ENCODE measurements at places on chromosomes 3 and 15.

DNA sequence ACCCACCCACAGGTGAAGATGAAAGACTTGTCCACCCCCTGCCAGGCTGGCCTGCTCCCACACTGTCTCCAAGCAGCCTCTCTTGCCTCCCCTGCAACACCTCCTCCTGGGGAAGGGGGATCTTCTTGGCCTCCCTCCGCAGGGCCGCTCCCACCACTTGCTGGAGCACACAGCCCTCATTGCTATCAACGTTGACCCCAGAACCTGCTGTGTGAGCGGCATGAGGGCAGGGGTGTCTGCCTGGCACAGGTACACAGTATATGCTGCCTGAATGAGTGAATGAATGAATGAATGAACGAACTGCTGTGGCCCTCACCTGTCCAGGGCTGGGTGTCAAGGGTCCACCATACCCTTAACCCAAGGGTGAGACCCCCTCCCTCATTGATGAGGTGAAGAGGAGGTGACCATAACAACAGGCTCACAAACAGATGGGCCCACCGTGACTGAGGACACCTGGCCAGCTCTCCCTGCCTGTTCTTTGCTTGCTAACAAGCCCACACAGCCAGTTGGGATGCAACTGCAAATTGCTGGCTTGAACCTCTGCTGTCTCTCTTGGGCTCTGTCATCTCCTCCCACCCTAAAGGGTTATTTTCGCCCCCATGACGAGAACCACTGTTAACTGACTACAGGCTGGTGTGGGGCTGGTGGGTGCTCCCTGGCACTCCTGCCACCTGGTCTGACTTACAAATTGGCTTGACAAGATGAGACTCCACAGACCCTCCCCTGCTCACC is 22.5 kb downstream of the SLC41A3 start:
- no peak for DNase-seq

- DNase-seq = no peak
Observed at GRCh38 chr3:38469852-38470251, 16.2 kb downstream of the ACVR2B start.

DNA sequence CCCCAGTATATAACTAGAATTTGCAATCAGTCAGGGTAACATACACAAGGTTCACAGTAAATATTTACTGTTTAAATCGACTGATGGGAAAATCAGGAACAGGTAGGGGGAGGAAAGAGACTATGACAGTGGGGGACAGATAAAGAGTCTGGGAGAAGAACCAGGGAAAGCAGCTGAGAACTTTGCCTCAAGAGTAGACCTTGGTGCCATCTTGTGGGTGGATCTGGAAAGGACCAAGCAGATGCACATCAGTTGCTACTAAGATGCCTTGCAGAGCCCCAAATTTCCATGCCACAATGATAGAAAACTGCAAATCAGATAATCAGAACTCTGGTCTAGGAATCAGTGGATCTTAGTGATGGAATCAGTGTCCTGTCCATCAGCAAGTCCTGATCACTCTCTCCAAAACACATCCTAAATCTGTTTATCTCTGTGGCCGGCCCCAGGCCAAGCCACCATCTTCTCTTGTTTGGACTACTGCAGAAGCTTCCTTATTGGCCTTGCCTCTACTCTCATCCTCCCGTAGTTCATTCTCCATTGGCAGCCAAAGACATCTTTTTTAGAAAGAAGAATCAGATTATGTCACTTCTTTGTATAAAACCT is 62.7 kb downstream of the PDE8A start:
- peak; percentile 4 for DNase-seq

DNA sequence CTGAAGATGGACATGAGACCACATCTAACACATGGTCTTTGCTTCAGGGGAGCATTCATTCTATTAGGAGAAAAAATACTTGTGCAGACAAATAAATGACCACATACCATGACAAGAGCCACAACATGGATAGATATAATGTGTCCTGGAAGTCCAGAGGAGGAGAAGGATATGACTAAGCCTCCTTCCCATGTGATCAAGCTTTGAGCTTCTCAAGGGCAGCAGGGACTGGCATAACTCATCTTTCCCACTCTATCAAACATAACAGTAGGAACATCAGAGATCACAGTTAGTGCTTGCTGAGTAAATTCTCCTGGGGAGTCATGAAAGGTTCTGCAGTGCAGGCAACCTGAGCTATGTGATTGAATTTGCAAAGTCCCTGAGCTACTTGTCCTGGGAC is 86.0 kb upstream of the LPP start:
- DNase-seq = no peak

DNA sequence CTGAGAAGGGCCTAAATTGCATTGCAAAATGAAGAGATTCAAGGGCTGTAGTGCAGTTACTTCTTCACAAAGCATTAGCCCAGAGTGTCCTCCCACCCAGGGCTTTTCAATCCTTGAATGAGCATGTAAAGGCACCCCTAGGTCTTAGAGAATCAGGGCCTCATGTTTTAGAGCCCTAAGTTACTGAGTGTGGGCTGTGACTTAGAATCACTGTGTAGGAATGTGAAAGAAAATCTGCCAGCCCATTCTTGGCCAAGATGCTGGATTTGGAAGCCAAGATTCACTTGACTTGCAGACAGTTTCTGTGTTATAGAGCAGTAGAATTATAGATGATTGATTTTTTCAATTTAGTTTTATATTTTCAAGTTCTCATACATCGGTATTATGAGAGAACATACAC is 153.2 kb downstream of the MYRIP start:
- DNase-seq = no peak

- DNase-seq = peak; percentile 98
Observed at GRCh38 chr3:112042842-112043280, 8.3 kb downstream of the TMPRSS7 start.

DNA sequence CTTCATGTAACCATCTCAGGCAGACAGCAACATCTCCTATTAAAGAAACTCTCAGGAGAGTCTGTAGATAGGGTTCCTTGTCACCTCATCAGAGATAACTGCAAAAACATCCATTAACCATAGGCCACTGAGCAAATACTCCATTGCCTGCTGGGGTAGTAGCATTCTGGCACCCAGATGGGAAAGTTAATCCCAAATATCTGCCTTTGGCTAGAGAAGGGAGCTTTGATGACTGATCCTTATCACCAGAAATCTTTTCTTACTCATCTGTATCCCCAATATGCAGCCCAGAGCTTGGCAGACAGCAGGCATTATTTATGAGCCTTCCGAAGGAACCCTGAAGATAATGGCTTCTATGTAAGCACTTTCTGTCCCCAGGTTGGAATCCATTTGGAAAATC is 173.1 kb downstream of the MFSD1 start:
- no peak for DNase-seq

DNA sequence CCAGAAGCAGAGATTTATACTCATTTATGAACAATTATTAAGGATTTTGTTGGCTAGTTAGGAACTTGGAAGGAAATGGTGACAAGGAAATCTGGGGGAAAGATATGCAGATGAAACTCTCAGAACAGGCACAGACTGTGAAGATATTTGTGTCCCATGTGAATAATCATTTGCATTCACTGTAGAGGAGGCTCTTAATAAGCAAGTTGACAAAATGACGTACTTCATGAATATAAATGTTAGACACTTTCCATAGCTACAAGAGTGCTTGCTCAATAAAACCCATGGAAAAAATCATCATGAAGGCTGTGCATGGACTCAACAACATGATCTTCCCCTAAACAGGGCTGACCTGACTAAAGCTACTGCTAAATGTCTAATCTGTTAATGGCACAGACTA is 59.7 kb downstream of the MAP4 start:
- DNase-seq = no peak

- peak; percentile 52 for DNase-seq
Observed at GRCh38 chr3:44323341-44323955, 15.1 kb upstream of the TCAIM start.

- no peak for DNase-seq
Observed at GRCh38 chr3:133588035-133588434, 14.5 kb downstream of the CDV3 start.

DNA sequence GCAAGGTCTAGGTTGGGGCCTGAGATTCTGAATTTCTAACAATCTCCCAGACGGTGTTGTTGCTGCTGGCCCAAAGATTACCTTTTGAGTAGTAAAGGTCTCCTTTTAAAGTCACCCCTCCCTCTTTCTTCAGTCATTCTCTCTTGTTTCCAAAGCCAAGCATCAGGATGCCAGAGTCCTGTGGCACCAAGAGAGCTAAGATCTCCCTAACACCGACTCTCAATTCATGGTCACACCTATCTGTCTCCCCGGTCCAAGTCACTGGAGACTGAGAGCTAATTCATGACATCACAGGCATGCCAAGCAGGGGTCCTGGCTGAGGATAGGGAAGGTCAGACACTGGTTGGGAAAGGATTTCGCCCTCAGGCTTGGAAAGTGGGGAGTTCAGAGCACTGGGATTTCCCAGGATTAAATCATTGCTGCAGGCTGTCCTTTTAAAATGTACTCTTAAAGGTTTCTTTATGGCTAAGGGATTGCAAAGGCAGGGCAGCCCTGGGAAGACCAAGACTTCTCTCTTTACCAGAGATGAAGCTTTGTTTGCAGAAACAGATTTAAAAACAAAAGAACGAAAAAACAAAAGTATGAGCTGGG is 7.3 kb downstream of the SHOX2 start:
- no peak for DNase-seq

DNA sequence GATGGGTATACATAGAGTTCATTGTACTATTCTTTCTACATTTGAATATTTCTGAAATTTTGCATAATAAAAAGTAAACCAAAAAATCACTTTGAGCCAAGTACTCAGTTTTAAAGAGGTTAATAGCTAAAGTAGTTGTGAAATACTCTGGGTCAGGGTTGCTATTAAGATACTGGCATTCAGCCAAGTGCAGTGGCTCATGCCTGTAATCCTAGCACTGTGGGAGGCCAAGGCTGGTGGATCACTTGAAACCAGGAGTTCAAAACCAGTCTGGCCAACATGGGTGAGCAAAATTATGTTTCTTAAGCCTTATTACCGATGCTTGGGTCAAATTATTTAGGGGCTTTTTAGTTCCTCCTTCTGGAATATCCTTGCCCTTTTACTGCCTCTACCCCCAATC is 122.0 kb upstream of the MELTF start:
- no peak for DNase-seq

GRCh38 chr3:60240492-60240891 is 1010.8 kb downstream of the FHIT start:
- DNase-seq = no peak

DNA sequence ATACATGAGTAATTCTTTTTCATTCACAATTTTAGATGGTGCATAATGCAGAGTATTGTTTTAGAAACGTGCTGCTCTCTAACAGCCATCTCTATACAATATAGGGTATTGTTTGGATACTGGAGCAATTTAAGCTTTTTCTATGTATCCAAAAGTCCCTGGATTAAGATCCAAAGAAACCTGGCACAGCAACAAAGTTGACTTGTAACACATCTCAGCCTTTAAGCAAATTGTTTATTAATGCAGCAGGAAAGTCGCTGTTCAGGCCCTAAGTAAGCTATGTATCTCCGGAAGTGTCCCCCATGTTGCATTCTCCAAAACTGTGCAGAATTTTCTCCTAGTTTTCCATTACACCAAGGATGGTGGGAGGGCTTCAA is 7.3 kb downstream of the VGLL4 start:
- DNase-seq = no peak

DNA sequence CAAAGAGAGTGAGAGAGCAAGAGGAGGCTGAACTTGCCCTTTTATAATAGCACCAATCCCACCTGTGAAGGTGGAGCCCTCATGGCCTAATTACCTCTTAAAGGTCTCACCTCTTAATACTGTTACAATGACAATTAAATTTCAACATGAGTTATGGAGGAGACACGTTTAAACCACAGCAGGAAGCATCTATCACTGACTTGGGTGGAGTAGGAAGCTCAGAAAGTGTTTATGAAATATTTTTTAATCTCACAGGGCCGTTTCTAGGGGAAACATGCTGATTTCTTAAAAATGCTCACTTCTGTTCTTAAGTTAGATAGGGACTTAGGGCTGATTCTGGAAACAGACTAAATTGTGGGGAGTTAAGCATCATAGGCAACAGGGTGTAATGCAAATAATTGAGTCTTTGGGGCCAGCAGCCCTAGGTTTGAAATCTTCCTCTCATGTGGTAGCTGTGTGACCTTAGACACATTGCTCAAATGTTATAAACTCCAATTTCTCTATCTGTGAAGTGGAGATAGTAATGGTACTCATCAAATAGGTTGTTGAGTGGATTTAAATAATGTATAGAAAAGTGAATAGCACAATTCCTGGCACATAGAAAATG is 133.3 kb upstream of the KLHL25 start:
- no peak for DNase-seq

GRCh38 chr3:35664460-35664919 is 25.2 kb downstream of the ARPP21 start:
- peak; percentile 95 for DNase-seq

DNA sequence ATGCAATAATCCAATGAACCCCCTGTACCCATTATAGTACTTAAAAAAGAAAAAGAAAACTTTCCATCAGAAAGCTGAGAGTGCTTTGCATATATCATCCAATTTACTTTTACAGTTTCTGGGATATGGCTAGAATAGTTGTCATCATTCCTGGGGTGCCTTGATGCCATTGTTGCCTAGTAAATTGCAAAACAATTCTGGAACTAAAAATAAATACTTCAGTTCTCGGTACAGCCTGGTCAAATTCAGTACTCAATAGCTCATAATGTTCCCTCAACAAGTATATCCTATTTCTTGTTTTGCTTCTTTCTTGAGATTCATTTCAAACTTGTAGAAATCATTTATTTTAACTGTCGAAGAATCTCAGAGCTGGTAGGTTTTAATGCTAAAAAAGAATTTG is 334.7 kb upstream of the MDFIC2 start:
- DNase-seq = no peak

- no peak for DNase-seq
Observed at GRCh38 chr3:33826688-33827087, 28.3 kb downstream of the PDCD6IP start.

- DNase-seq = no peak
Observed at GRCh38 chr15:56883088-56883487, 35.4 kb upstream of the TCF12 start.

GRCh38 chr3:180743813-180744590 is 64.7 kb upstream of the CCDC39 start:
- no peak for DNase-seq

DNA sequence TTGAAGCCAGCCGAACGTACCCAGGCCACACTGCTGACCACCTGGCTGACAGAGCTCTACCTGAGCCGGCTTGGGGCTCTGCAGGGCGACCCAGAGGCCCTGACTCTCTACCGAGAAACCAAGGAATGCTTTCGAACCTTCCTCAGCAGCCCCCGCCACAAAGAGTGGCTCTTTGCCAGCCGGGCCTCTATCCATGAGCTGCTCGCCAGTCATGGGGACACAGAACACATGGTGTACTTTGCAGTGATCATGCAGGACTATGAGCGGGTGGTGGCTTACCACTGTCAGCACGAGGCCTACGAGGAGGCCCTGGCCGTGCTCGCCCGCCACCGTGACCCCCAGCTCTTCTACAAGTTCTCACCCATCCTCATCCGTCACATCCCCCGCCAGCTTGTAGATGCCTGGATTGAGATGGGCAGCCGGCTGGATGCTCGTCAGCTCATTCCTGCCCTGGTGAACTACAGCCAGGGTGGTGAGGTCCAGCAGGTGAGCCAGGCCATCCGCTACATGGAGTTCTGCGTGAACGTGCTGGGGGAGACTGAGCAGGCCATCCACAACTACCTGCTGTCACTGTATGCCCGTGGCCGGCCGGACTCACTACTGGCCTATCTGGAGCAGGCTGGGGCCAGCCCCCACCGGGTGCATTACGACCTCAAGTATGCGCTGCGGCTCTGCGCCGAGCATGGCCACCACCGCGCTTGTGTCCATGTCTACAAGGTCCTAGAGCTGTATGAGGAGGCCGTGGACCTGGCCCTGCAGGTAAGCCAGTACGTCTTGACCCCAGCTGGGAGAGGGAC is 6.2 kb downstream of the VPS18 start:
- no peak for DNase-seq

- no peak for DNase-seq
Observed at GRCh38 chr3:153287017-153287416, 125.0 kb downstream of the RAP2B start.
